HFF-Myc (cell line): ENCODE measurements at places on chromosomes 16 and 17.

DNA sequence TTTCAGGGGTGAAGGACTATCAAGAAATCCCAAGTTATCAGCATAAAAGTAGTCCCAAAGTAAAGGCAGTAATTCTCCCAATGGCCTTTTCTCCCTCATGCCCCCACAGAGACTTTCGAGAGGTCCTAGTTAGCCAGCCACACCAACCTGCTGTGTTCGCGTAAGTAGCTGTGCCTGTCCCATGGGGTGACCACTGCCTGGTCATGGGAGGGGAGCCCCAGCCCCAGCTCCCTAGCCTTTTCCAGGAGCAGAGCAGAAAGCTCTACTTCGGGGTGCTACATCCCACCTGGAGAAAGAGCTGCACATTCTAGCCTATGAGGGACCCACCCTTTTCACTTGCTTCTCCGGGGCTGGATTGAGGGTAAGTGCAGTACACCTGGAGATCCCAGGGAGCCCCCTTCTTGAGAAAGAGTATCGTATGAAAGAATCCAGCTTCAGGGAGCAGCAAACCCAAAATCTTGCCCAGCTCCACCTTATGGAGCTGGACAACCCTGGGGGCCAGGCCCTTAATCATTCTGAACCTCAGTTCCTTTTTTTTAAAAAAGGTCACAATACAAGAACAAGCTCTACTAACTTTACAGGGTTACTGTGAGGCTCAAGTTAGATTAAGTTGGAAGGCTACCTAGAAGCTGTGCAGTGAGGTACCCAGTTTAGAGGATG, 8.6 kb upstream of the SOST start:
- no peak for DNase-seq

DNA sequence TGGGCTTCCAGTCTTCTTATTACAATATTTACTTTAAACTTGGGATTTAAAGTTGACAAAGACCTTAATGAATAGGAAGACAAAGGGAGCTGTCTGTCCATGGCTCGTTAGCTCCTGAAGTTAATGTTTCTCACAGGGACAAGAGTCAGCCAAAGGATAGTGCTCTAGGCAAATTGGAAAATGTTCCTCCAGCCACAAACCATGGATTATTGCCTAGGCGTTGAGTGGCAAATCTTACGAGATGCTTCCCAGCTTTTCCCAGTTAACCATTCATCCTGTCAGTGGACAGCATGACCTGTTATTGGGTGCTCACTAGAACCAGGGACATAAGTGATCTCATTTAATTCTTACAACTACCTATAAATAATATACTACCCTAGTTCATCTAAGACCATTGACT, 3.6 kb downstream of the TEX2 start:
- DNase-seq = no peak

- DNase-seq = no peak
Measured at GRCh38 chr16:58636466-58636865, 6.8 kb upstream of the CNOT1 start.

- DNase-seq = no peak
Measured at GRCh38 chr17:37068266-37068665, 119.5 kb downstream of the AATF start.

DNA sequence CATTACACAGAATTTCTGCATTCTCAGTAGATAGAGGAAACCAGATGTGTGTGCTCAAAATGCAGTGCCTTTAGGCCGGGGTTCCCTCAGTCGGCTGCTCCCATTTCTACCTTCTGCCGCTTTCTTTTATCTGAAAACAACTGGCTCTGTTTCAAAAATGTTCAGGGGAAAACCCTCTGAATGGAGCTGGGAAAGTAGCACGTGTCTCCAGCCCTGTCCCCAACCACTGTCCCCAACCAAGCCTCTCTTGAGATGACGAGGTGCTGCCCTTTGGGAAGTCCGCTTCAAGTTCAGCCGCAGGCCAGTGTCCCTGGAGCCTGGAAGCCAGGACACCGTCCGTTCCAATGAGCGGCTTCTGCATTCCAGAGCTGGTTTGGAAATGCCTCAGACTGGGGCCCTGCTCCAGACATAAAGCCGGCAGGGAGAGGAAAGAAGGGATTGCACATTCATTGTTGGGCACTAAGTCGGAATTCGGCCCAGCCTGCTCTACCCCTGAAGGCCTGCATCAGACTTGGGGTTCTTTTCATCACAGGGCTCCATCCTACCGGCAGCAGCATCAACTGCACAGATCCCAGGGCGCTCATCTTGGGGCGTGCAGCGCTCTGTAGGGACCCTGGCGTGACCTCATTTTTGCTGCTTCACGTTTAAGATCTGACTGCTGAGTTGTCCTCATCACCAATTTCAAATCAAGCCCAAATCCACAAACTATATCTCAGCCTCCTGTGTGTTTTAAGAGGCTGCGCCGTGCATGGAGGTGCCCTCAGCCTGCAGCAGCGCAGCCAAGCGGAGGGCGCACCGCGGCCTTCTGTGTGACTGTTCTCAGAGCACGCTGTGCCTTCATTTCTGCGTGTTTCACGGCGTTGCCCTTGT, 111.3 kb downstream of the BANP start:
- peak; percentile 30 for DNase-seq

DNA sequence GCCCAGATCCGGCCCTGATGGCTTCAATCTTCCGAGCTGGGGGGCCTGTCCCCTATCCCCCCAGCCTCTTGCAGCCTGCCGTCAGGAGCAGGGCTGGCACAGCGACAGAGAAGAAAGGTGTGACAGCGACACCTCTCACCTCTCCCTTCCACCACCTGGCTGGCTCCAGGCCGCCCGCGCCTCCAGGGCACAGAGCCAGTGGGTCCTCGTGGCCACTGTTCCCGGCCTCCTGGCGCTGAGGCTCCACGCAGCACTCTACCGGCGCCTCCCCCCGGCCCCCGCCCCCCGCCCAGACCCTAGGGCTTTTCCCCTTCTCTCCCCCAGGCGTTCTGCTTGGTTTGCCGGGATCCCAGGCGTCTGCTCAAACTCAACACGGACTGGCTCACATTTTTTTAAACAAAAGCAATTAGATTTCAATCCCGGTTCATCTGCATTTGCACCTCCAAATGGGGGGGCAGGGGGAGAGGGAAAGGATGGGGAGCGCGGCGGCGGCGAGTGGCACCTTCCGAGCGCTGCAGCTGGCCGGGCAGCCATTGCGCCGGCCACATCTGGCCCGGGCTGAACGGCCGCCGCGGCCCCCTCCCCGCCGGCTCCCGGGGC, 12.8 kb upstream of the CBX8 start:
- DNase-seq = no peak

DNA sequence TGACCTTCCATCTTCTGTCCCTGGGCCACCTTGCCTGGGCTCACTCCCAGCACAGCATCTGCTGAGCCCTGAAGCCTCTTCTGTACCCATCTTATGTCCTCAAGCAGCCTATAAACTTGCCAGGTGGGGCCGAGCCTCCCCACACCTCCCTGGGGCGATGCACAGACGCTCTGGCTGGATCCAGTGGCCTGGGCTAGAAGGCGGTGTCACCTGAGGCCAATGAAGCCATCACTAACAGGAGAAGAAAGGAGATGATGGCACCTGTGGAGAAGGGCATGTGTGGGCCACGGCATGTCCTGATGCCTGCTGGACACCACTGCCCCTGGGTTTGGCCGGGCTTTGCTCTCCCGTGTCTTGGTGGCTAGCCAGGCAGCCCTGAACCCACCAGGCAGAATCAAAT, 45.5 kb downstream of the PEMT start:
- no peak for DNase-seq

GRCh38 chr17:21252289-21252795, 868 bp downstream of the NATD1 start:
- no peak for DNase-seq

- DNase-seq = no peak
Measured at GRCh38 chr17:11779892-11780291, 181.6 kb downstream of the DNAH9 start.

DNA sequence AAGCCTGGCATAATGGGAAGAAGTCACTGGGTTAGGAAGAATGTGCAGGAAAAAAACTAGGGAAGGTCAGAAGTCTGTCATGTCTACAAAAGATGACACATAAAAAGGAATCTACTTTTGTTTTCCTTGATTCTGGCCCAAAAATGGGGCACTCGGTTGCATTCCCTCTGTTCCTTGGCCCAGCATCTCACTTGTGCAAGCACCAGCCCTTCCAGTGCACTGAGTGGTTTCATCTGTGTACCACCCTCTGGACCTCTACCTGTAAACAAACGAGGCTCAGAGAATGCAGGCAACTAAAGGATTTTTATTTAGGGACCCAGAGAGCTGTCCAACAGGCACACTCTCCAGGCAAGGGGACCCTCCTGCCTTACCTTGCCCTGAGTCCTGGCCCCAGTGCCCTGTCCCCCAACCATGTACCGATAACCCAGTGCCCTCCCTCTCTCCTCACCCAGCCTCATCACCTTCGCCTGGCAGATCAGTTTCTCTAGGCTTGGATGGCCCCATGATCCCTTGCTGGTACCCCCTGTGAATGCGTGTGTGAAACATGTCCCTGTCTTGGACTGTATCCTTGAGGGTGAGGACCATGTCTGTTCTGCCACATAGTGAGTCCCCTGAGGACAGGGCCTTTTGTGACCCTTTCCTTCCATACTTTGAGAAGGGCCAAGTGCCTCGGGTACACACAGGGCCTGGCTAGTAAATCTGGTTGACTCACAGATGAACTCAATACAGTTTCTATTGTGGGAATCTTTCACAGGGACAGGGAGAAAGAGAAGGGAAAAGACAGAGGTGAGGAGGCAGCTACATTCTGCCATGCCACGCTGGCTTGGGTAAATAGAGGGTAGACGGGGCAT, 13.3 kb downstream of the NXPH3 start:
- no peak for DNase-seq

GRCh38 chr17:79219208-79219935, 144.7 kb downstream of the ENGASE start:
- no peak for DNase-seq
